ENCODE measurements at places on chromosomes 11 and 22.

DNA sequence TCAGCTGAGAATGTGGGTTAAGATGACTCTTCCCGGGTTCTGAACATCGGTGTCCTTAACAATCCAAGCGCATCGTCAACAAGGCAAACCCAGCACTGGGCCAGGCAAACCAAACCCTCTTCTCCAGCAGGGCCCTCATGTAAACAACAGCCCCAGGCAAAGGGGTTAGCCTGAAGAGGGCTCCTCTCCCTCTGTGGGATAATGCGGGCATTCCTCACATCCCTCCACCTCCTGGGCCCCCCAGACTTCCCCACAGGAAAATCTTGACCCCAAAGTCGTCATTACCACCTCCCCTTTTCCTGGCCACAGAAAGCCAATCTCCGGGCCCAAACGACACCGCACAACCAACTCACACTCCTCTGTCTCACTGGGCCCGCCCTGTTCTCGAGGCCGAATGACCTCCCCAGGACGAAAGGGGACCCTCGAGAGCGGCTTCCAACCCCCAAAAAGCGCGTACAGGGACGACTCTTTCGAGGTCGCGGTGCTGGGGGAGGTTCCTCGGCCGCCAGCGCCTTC lies 566 bp downstream of the DDB1 start:
- DNase-seq, result no peak

- DNase-seq, result no peak
These were observed 5.3 kb downstream of the NEAT1 start for GRCh38 chr11:65427691-65428577.

DNA sequence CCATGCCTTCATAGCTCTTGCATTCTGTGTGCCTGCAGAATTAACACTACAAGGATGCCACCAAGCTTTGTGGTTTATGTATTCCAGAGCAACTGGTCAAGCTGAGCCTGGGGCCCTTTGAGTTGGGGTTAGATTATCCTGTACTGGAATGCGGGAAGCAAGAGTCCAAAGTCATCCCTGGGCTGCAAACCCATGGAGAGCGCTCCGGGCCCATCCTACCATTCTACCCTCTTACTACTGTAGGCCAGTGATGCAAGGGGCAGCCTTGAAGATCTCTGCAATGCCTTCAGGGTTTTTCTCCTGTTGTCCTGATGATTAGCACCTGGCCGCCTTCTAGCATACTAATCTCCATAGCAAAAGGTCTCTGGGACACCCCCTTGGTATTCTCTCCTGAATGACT lies 51.3 kb downstream of the TUG1 start:
- no peak for DNase-seq

- no peak for DNase-seq
These were observed 28.2 kb downstream of the ST3GAL4 start for GRCh38 chr11:126383339-126384335.

DNA sequence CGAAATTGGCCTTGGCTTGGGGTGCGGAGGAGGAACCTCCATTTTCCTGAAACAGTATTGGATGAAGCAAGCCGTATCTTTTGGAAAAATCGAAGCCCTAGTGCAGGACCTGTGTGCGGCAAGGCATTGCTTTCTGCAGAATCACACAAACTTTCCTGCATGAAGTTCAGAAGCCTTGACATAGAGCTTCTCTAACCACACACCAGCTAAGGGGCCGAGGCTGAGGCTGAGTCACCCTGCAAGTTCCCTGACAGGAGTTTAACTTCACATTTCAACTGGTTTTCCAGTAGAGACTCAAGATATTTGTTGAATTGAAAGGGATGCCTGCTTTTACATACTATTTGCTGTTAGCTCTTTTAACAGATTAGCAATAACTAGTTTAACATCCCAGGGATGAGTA lies 67.8 kb downstream of the TCF20 start:
- DNase-seq, result peak; percentile 14

DNA sequence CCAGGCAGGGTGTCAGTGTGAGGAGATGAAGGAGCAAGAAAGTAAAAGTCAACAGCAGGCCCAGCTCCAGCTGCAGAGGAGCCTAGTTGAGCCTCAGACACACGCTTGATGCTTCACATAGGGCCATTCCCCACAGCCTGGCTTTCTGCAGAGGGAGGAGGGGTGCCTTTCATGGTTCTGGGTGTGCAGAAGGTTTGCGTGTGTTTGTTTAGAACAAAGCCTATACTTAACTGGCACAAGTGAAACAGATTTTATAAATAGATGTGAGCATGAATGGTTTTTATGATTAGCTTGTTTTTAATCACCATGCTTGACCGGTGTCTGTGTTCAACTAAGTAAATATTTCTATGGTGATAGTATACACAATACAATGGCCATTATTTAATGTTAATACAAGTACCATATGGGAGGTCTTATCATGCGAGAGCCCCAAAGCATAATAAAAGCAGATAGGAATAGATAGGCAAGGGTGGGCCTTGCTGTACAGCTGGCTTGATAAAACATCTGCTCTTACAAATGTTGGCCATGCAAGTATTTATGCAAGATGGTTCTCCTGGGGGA lies 290.2 kb downstream of the ETS1 start:
- DNase-seq, result no peak

DNA sequence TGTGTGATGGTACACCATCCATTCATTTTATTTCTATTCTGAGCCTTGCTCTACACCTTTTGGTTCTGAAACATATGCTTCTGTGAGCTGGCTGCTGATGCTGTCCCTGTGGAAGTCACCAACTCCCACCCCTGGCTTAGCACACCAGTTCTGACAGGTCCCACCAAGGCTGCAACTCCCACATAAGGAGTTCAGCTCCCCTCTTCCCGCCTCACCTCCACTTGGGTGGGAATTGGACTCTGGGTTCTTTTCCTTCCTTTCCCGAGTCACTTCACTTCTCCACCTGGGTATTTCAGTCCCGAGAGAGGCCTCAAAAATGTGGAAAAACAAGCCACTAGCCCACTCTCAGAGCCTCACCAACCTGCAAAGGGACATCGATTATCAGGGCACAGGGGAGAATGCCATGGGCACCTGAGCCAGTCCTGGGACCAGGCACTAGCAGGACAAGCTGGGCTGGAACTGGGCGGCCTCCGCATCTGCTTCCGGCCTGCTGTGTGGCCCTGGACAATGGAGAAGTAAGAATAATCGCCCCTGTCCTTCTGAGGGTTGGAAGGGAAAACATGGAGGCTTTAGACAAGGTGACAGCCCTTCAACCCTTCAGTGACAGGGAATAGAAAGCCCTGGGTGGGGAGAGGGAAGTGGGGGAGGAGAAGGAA lies 80.1 kb downstream of the IGLL1 start:
- DNase-seq, result no peak

DNA sequence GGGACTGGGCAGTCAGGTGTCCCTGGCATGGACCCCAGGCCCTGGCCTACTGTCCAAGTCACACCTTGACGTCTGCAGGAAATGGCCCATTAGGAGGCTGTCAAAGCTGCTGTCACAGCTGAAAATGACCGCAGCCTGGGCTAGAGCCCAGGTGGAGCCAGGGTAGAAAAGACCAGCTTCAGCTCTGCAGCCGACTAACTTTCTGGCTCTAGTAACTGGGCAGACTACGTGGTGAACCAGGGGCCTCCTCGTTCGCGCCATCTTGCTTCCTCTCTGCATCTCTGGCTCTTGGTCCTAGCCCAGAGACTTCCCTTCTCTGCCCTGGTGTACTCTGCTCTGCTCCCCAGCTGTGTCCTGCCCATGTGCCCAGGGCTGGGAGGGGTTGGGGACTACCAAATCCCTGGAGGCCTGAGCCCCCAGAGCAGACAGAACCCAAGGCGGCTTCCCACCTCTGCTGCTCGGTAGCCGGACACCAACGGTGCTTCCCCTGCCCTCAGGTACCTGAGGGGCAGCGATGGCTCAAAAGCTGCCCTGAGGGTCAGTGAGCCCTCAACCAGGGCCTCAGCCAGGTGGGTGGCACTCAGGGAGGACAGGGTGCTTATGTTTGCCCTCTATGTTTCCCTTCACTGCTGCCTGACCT lies 19.7 kb downstream of the SART1 start:
- no peak for DNase-seq

- no peak for DNase-seq
These were observed 287.4 kb upstream of the PDGFD start for GRCh38 chr11:104451197-104451893.

GRCh38 chr22:20636075-20636812 lies 128.8 kb downstream of the MED15 start:
- no peak for DNase-seq

GRCh38 chr11:83713708-83714107 lies 427.5 kb upstream of the CCDC90B start:
- no peak for DNase-seq

- DNase-seq, result no peak
These were observed 89.4 kb downstream of the PPP6R3 start for GRCh38 chr11:68549789-68550484.

GRCh38 chr22:22578702-22579424 lies 19.8 kb upstream of the PRAME start:
- DNase-seq, result no peak

GRCh38 chr11:115760461-115761320 lies 256.5 kb upstream of the CADM1 start:
- no peak for DNase-seq

- no peak for DNase-seq
These were observed 134.0 kb upstream of the TEAD1 start for GRCh38 chr11:12540075-12540680.

DNA sequence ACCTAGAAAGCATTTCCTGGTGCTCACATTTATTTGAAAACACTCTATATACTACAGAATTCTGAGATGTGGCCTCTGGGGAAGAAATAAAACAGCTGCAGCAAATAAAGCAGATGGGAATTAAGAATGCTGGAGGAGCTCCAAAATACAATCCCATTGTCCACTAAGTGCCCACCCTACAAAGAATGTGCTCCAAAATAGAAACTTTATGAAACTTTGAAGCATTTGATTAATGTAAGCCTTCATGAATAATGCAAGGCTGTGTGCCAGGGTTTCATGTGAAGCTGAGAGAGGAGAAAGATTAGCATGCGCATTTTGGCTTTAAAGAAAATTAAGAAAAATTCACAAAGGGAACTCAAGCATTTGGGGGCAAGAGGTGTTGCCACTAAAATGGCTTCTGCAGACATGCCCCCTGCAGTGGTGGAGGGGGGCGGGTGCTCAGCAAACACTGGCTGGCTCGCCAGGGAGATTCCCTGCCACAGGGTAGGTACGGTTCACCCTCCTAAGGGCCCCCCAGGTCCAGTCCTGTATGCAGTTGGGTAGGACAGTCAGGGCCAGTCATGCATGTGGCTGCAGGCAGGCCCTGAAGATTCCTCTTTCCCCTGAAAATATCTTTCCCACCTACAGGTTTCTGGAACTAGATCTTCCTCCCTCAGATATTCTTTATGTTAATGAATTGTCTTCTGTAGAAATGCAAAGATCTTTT lies 46.6 kb upstream of the RCN1 start:
- no peak for DNase-seq

DNA sequence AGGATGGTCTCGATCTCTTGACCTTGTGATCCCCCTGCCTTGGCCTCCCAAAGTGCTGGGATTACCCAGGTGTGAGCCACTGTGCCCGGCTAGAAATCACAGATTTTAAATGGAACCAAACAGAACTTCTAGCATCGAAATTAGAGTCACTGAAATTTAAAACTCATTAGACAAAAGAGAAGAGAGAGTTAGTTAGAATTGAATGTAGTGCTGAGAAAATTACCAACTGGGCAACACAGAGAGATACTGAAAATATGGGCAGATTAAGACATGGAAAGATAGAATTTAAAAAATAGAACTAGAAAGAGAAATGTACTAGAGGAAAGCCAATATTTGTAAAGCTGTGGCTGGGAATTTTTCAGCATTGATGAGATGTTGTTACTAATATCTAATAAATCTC lies 217.9 kb downstream of the TBC1D22A start:
- no peak for DNase-seq

- DNase-seq, result no peak
These were observed 727.4 kb downstream of the BRD1 start for GRCh38 chr22:49100316-49100715.

GRCh38 chr11:122803716-122804115 lies 34.6 kb upstream of the CRTAM start:
- no peak for DNase-seq

- DNase-seq, result no peak
These were observed 3.0 kb downstream of the FBXO7 start for GRCh38 chr22:32477596-32477995.

DNA sequence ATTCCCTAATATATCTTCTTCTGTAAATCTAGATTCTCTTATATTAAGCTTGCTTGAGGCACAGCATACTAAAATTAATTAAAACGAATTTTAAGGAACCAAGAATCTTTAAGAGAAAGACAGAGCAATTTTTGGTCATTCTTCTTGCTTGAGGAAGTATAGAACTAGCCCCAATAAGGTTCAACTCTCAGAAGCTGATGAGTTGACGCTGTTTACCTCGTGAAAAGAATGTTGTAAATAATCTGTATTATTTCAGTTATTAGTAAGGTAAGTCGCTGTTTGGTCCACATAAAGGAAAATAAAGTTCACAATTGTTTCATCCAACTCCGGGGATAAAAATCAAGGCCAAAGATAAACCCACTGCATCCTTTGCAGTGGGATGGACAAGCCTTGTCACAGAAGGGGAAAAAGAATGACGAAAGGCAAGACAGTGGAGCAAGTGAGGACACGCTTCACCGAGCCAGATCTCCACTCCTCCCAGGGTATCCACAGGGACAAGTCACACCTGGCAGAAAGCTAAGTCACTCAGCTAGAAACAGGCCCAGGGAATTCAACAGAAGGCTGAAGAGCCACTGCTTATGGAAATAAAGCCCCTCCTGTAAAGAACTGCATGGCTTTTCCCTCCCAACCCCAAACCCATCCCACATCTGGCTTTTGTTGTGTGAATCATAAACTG lies 752 bp downstream of the POU2AF1 start:
- DNase-seq, result no peak

DNA sequence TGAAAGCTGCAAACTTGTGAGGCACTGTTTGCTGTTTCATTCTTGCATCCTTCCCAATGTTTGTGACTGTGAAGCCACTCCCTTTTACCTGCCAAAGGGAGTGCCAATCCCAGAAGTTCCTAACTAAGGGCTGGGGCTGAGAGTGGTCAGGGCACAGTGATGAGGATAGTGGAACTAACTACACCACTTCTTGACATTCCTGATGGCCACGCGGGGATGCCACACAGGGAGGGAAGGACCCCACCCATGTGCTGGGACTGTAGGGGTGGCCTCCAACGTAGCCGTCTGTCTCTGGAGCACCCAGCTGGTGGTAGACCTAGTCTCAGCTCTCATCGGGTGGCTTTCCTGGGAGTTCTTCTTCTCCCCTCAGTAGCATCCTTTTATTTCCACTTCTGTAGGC lies 335.5 kb downstream of the CADM1 start:
- no peak for DNase-seq

- DNase-seq, result no peak
These were observed 30.6 kb downstream of the APOL6 start for GRCh38 chr22:35678836-35679235.

DNA sequence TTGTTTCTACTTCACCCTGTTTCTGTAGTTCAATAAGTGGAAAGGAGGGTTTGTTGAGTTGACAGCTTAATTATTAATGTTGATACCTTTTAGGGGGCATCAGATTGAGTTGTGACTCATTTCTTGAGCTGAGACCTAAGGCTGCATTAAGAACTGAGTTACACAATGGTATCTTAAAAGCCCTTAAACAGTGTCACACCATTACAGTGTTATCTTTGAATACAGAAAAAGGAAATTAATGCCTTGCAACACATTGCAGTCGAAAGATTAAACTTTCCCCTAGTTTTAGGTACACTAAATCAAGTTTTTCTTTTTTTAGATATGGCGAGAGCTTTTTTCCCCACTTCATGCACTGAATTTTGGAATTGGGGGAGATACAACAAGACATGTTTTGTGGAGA lies 16.7 kb downstream of the PAFAH1B2 start:
- DNase-seq, result no peak
